ENCODE measurements at places on chromosomes 11 and 22.

DNA sequence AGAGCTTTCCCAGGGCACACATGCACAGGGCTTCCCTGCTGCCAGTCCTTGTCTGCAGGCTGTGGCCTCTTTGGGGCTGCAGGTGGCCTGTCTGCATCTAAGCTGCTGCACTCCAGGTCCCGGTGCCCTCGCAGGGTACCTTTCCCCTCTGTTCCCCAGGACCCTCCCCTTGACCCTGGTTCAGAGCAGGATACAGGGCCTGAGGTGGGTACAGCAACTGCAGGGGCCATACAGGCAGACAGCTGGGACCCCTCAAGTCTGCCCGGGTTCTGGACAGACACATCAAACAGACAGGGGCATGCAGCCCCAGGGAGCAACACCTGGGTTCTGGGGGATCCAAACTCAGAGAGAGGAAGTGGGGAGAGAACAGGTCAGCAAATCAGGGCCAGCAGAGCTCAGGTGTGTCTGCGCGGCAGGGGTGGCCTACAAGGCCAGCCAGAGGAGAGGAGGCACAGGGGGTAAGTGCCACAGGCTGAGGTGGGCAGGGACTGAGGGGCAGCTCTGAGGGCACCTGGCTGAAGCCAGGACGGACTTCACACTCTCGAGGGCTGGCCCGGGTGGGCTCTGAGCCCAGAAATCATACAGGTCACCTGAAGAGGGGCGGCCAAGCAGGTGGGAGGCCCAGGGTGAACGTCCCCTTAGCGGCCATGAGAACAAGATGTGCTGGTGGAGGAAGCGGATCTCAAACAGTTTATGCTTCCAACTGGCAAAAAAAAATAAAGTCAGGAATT lies 29.9 kb upstream of the COMT start:
- DNase-seq = no peak

GRCh38 chr11:70796648-70797227 lies 398.4 kb downstream of the CTTN start:
- no peak for DNase-seq

GRCh38 chr11:112268406-112268805 lies 7.7 kb upstream of the PLET1 start:
- no peak for DNase-seq

DNA sequence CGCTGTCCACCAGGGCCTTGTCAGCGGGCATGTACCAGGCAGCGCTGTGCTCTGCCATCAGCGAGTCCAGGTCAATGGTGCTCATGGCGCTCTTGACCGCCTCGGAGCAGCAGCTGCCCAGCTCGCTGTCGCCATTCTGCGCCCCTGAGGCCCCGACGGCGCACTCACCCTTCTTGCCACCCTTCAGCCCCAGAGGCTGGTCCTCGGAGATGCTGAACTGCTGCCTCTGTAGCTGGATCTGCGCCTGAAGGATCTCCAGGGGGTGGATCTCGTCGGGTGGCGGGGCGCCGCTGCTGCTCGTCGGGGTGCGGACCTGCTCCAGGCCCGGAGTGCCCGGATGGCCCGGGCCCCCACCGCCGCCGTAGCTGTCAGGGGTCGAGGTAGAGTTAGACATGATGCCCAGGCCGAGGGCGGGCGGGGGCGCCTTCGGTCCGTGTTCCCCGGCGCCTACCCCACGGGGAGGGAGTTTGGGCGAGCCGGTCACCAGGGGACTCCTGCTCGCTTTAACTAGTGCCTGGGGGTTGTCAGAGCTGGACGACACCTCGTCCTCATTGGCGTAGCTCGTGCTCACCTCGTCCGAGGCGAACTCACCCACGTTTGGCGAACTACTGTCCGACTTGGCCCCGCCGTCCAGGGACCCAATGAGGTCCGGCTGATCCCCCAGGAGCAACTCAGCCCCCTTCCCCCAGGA lies 4.6 kb downstream of the MN1 start:
- no peak for DNase-seq

GRCh38 chr11:44729063-44729462 lies 2.3 kb downstream of the TSPAN18 start:
- DNase-seq = no peak

DNA sequence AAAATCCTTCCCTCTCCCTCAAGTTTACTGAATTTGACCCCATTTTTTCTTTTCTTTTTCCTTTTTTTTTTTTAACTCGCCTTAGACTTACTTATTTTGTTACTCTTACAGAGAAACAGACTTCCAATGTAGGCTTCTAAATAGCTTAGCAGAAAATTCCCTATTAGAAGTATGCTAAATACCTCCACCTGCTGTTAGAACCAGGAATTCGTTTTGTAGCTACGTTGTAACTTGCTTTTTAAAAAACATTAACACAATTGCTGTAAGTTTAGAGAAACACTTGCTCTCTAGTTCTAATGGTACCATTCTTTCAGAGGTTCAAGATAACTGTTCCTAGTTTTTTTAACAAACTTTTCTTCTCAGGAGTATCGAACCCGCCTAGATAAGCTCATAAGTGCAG lies 324.2 kb downstream of the DCDC1 start:
- no peak for DNase-seq

- DNase-seq = no peak
These were observed 171.1 kb downstream of the CEP164 start for GRCh38 chr11:117498791-117499190.

GRCh38 chr11:132855516-132855915 lies 676.8 kb downstream of the OPCML start:
- no peak for DNase-seq

- DNase-seq = no peak
These were observed 413.4 kb downstream of the SOX6 start for GRCh38 chr11:15942936-15943335.

GRCh38 chr11:8231979-8232378 lies 31.7 kb downstream of the LMO1 start:
- DNase-seq = no peak

GRCh38 chr22:41987276-41987675 lies 11.3 kb upstream of the WBP2NL start:
- no peak for DNase-seq

DNA sequence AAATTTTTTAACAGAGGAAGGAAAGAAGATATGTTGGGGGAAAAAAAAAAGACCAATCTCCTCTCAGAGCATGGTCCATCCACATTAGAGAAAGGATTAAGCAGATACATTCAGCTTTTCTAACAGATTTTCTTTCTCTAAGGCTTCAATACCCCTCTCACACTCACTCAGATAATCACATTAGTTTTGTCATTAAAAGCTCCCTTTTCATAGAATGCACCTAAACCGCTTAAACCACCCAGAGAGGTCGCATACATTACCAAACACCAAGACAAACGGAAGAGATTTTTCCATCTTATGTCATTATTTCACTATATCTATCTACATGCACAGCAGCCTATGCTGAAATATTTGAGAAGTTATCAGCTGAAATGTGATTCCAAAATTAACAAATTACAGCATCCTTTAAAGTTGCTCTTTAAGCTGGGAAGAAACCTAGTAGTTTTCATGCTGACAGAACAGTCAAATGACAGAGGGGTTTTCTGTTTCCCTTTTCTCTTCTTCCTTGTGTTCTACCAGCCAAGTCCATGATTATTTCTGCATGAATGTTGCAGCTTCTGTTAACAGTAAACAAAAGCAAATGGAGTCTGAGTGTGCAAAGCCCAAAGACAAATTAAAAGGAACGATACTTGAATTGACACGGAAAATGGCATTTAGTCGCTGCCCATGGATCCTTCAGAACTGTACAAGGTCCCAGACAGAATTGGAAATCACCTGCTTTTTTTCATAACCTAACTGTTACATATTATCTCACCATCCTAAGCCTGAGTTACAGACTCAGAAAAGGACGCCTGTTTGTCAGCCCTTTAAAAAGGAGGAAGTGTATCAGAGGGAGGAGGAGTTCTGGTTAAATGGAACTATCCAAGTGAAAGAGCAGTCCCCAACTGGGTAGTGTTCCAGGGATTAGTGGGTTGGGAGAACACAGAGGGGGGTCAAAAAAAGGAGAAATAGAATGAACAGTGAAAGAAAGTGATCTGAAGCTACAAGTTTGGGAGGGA lies 54.6 kb downstream of the PRCP start:
- DNase-seq = no peak

DNA sequence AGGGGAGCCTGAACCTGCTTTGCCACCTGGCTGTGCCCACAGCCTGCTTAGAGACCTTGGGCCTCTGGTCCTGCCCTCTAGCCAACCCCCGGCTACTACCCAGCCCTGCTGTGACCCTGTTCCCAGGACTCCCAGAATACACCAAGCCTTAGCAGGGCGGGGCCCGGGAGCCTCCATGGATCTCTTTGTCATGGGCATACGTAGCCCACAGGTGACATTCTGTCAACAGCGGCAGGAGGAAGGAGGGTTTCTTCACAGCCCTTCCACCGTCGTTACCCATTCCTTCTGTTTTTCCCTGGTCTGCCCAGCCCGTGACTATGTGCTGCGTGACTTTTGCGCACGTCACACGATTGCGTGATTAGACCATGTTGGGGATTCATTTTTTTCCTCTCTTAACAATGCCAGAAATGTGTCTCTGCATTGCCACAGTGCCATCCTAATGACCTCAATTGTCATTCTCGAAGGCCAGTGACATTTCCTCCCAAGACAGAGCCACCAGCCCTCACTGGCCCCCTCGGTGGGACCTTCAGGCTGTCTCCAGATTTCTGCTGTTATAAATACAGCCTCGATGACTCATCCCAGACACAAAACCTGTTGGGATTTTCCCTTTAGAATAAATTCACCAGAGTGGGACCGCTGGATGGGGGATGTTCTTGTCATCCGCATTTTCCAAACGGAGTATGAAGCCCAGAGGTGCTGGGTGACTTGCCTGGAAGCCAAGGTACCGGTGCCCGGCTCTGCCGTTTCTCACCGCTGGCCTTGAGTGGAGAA lies 9.0 kb downstream of the SYT12 start:
- no peak for DNase-seq

- DNase-seq = no peak
These were observed 43.6 kb downstream of the CTSC start for GRCh38 chr11:88293931-88294330.

GRCh38 chr11:126484266-126484665 lies 128.8 kb downstream of the ST3GAL4 start:
- DNase-seq = no peak

DNA sequence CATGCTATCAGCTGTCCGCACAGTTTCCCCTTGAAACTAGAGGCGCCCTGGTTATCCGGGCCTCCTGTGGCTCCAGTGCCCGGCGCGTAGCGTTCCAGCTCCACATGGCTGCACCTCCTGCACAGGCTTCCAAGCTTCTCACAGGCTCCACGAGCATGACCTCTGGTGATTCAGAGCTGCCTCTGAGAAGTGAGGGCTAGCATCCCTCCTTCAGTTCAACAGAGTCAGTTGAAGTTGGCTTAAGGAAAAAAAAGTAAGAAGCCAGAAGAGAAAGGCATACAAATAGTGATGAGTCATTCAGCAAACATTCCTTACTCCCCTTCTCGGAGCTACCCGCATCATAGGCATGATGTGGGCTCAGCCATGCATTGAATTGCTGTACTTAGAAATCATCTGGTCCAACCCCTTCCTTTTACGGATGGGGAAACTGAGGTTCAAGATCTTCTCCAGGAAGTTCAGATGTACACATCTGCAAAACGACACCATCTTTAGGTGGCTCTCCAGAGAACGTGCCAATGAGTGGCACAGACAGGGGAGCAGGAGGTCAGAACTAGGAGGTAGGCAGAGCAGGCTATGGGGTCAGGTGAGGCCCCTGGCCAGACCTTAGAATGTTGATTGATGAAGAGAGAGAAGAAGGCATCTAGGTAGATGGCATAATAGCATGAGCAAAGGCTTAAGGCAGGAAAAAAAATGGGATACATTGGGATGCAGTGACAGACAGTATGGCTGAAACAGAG lies 216.3 kb upstream of the TBCEL start:
- no peak for DNase-seq

DNA sequence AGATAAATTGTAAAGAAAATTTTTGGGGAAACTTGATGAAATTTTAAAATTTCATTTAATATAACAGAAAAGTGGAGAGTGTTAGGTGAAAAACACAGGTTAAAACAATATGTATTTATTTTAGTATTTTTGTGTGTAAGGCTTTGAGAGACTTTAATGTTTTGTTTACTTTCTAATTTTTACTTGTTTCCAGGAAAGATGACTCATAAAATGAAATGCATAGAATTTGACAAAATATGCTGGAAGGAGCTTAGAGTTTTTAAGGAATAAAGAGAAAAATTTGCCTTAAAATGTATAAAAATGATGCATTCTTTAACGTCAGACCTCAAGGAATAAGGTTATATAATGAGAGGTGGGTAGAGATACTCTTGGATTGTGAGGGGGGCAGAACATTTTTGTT lies 1205.1 kb upstream of the CNTN5 start:
- no peak for DNase-seq

- no peak for DNase-seq
These were observed 10.3 kb downstream of the KDM4E start for GRCh38 chr11:95035316-95035715.

DNA sequence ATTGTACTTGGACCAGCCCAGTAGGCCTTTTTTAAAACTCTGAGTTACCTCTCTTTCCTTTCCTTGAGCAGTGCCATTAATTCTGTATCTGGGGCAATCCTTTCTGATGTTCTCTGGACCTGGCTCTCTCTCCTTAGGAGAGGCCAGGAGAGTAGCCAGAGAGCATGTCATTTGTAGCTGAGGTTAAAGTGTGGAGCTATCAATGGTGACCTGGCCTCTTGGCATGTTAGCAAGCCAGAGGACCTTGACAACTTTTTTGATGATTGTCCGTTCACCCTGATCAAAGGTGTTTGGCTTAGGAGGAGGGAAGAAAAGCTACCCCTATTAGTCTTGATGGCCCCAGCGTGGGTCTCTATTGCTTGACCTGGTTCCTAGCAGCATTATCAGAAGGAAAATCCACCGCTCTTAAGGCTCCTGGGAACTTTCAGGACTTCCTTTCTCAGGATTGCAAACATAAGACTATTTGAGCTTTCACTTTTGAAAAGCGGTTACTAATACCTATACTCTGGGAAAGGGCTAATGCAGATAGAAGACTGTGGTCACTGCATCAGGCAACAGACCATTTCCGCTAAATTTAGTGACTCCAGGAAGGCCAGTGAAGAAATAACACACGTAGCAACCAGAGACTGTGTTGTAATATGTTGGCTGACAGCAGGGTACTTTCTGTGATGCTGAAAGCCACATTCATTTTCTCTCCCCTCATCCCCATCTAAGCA lies 18.2 kb downstream of the LIMK2 start:
- DNase-seq = no peak

- DNase-seq = no peak
These were observed 311.4 kb upstream of the NCAM1 start for GRCh38 chr11:112649856-112650255.

- DNase-seq = no peak
These were observed 700 bp upstream of the DEPDC5 start for GRCh38 chr22:31753005-31753633.

- no peak for DNase-seq
These were observed 17.3 kb upstream of the LMO2 start for GRCh38 chr11:33909150-33909549.

GRCh38 chr11:30605036-30605605 lies 19.0 kb upstream of the MPPED2 start:
- no peak for DNase-seq

GRCh38 chr22:22930571-22931556 lies 43.2 kb downstream of the IGLL5 start:
- DNase-seq = no peak

DNA sequence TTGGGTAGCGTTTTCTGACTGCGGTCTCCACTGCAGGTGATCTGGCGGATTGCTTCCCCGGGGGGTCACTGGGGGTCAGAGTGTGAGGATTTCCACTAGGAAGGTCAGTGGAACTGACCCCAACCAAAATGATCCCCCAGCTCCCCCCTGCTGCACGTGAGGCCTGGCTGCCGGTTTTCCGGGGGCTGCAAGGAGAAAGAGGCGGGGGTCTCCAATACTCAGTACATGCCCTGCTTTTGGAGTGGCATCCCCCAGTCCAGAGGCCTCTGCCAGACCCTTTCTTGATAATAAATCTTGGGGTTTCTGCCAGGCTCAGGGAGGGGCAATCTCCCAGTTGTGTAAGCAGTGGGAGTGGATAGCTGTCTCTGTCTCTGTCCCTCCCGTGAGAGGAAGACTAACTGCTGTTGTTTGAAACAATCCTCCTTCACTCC lies 71.5 kb upstream of the RTL6 start:
- no peak for DNase-seq
